Activated T-helper 1 cell treated with Interleukin-2 at 50 U/mL for 16 hours (primary cell): ENCODE measurements at places on chromosomes 16 and 17.

DNA sequence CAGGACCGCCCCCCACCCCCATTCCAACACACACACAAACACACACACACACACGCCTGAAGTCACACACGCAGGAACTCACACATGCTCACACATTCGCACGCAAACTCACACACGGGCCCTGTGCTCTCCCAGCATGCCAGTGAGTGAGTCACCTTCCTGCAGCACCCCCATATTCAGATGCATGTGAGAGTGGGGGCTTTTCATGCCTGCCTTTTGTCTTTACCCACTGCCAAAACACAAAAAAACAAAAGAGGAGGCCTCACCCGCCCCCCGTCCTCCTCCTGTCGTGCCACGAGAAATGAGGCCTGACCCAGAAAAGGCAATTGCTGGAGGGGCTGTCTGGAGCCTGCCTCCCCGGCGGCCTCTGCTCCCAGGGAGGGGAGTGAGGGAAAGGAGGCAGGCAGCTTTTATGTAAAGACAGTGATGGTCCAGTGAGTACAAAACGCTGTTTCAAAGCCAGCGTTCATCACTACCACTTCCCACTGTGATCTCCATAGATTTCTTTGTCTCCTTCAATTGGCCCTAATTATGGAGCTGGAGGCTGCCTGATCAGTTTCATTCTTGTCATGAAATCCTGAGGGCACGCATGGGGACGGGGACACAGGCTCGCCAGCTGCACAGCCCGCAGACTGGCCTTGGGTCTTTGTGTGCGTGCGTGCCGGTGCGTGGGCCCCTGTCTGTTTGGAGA, 29.5 kb upstream of the GSE1 start:
- DNase-seq, result no peak

- no peak for DNase-seq
Observed at GRCh38 chr17:75976175-75976848, 2.7 kb downstream of the ACOX1 start.

GRCh38 chr17:49817993-49818392, 29.5 kb downstream of the KAT7 start:
- DNase-seq, result peak; percentile 41

DNA sequence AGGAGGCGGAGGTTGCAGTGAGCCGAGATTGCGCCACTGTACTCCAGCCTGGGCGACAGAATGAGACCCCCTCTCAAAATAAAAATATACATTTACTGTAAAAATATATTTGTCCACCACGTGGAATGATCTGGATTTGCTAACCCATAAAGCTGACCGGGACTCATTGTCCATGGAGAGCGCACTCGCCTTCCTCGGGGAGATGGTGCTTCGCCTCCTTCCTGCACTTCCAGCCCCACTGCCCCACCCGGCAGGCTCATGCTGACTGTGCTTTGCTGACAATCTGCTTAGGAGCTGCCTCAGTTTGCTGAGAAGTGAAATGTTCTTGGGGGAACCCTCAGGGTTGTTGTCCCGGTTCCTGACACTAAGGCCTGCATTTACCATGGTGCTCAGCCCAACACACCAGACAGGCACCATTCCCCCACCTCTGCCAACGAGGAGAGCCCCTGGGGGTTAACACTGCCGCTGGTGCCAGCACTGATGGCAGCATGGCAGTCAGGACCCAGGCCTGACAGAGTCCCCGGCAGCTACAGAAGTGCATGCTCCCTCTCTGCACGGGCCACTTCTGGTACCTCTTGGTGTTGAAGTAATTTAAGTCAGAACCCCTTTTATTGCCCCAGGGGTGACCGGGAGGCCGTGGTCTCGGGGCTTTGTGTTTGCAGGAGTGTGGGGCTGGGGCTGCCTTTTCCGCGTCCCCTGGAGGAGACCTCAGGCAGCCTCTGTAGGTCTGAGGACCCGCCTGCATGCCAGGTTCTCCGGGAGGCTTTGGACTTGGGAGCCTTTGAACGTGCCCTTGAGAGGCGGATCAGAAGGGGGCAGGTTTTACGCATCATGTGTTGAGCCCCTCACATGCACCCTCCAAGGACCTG, 2.5 kb downstream of the NUBP2 start:
- DNase-seq, result no peak

GRCh38 chr16:89060207-89060794, 33.4 kb upstream of the ACSF3 start:
- DNase-seq, result no peak

- DNase-seq, result no peak
Observed at GRCh38 chr17:17645961-17646360, 35.3 kb upstream of the RAI1 start.

DNA sequence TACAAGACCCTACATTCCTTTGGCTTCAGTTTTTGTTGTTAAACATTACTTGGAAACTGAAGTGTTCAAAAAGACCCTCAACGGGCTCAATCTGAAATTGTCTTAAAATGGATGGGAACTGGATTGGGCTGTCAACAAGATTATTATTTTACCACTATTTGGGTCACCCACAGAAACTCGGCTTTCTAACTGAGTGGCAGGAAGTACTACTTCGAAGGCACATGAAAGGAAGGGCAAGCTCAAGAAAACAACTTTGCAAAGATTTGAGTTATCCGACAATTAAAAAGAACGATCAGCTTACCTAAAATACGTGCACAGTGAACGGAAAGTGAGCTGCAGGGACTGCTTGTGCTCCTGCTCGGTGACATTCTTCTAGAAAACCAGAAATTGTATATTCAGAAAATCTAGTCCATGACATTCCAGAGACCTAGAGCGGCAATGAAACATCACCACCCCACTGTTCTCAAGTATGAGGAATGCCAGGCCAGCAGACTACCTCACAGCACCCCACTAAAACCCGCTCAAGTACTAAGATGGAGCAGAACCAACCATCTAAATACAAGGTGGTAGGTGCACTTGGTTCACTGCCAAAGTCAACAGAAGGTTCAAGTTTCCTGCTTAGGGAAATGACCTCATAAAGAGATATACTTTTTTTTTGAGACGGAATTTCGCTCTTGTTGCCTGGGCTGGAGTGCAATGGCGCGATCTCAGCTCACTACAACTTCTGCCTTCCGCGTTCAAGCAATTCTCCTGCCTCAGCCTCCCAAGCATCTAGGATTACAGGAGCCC, 60.5 kb downstream of the ZZEF1 start:
- DNase-seq, result no peak

- no peak for DNase-seq
Observed at GRCh38 chr17:44829523-44830358, at the start of gene GJC1. Gene GJC1, minus strand, starts transcription at chr17:44830287. Its CDS starts 24,470 bp downstream, at chr17:44805817.

GRCh38 chr17:78736526-78737079, 45.5 kb downstream of the CYTH1 start:
- peak; percentile 59 for DNase-seq

- DNase-seq, result no peak
Observed at GRCh38 chr16:48895142-48895541, 285.2 kb upstream of the N4BP1 start.

- no peak for DNase-seq
Observed at GRCh38 chr16:72985995-72986394, 61.9 kb downstream of the ZFHX3 start.

GRCh38 chr17:76792348-76792747, 54.4 kb downstream of the MFSD11 start:
- no peak for DNase-seq

DNA sequence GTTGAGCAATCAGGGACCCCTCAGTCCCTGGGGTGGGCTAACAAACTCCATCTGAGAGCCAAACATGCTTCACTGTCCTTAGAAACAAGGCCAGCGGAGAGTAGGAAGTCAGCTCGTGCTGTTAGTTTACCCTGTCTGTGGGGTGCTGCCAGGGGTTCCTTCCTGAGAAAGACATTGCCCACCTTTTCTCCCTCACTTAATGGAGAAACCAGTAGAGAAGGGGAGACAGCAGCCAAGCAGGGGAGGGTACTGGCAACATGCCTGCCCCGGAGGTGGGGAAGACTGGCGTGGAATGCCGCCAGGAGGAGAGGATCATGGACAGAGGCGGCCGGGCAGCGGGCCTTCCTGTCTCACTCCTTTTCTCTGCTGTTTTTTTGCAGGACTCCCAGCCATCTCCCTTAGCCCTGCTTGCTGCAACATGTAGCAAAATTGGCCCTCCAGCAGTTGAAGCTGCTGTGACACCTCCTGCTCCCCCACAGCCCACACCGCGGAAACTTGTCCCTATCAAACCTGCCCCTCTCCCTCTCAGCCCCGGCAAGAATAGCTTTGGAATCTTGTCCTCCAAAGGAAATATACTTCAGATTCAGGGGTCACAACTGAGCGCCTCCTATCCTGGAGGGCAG, 19.9 kb downstream of the SP2 start:
- DNase-seq, result no peak

- DNase-seq, result no peak
Observed at GRCh38 chr17:57246257-57246656, 10.1 kb upstream of the MSI2 start.

- DNase-seq, result no peak
Observed at GRCh38 chr16:90009172-90009899, 9.9 kb downstream of the DBNDD1 start.

- DNase-seq, result peak; percentile 65
Observed at GRCh38 chr17:7479213-7480088, at the start of gene ZBTB4. Gene ZBTB4, minus strand, starts transcription at chr17:7479631. Its CDS starts 12,830 bp downstream, at chr17:7466801.

DNA sequence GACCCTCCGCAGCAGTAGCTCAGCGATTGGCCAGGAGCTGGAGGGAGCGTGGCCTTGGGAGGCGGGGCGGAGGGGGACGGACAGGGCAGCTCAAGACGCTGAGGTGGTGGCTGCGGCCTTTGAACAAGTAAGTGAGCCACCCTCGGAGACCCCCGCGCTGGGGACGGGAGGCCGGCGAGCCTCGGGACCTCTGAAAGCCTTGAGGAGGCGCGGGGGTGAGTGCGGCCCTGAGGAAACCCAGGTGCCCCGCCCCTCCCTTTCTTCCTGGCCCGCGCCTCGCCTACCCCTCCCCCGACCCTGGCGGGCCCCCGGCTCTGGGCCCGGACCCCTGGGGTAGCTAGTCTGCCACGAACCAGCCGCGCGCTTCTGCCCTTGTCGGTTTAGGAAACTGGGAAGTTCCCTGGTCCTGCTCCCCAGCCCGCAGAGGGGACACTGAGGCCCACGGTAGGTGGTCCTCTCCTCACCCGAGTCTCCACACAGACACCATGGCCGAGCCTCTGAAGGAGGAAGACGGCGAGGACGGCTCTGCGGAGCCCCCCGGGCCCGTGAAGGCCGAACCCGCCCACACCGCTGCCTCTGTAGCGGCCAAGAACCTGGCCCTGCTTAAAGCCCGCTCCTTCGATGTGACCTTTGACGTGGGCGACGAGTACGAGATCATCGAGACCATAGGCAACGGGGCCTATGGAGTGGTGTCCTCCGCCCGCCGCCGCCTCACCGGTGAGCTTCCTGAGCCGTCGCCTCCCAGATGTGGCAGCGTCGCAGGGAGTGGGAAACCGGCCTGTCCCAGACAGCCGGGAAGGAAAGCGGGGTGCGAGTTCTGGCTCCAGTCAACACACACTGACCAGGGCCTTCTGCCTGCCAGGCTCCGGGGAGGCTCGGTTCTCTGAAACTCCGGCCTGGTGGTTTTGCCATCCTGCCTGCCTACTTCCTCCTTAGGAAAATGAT, at the start of gene MAPK7:
Gene MAPK7, plus strand, starts transcription at position 83 of the 945 bp plus-strand sequence. Its CDS starts 403 bp downstream, at position 486.
- no peak for DNase-seq

GRCh38 chr17:40526668-40527067, 25.2 kb upstream of the TNS4 start:
- no peak for DNase-seq

GRCh38 chr16:82182266-82183003, 12.4 kb upstream of the MPHOSPH6 start:
- no peak for DNase-seq

DNA sequence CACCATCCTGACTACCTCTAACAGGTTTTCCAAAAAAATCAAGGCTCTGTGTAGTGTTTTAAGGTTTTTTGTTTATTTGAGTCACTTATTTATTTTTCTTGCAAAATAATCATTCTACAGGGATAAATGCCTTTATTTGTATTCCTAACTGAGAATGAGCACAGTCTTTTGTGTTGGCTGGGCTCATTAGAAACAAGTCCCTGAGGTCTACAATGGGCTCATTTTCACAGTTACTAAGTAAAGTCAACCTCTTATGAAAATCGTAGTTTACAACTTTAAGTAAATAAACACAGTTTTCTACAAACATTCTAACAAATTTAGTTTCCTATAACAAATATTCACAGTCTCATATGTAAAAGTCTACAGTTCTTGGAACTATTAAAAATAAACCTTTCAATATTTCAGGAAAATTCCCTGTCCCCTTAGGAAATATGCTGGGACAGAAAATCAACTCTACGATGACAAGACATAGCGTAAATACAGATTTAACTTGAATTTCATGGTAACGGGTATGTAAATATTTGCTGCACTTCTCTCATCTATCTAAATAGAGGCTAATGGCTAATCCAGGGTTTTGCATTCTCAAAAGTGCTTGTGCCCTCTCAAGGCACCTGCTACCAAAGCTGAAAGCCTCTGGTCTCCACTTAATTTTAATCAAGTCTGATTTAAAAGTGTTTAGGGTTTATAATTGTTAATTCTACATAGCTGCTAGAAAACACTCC, 31.5 kb upstream of the CDH5 start:
- no peak for DNase-seq

- no peak for DNase-seq
Observed at GRCh38 chr16:76681296-76681695, 404.1 kb downstream of the CNTNAP4 start.

DNA sequence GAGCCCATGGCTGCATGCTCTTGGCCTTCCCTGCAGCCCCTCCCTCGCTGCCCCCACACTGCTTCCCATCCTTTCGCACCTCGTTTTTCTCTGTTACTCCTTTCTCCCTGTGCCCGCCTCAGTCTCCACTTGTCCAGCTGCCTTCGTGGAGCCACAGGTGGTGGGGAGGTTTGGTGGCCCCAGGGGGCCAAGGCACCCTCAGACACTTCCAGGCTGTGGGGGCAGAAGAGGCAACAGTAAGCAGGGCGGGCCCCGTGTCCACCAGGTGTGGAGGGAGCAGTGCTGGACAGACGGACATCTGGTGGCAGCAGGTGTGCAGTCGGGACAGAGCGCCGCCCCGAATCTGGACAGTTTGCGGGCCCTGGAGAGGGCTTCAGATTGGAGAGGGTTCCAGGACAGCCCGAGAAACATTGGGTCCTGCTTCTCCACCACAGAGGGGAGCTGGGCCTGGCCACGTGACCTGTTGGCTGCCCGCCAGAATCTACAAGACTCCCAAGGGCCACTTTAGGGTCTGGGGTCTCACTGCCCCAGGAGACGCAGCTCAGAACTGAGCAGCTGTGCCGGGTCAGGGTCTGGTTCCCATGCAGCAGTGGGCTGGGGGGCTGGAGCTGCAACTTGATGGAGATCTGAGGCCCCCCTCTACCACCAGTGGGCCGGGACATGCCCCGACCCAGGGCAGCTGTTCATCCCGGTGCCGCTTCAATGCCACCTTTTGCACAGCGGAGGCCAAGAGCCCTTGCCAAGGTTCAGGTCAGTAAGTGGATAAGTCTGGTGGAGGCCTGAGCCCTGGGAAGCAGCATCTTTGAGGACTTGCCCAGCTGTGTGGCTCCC, 22.8 kb downstream of the BAHCC1 start:
- no peak for DNase-seq

- DNase-seq, result no peak
Observed at GRCh38 chr16:30372038-30372712, 1.9 kb upstream of the TBC1D10B start.

DNA sequence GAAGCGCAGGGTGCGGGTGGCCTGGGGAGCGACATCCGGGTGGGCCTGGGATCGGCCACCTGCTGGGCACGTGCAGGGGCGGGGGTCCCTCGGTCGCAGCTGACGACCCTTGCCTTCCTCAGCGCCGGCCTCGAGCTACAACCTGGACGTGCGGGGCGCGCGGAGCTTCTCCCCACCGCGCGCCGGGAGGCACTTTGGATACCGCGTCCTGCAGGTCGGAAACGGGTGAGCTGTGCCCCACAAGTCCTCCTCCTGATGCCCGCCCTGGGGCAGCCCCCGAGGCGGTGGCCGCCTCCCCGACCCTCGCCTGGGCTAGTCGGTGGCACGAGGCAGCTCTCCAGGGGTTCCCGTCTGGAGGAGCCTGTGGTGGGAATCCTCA, 1.5 kb downstream of the ITGAL start:
- no peak for DNase-seq
